ENCODE measurements at places on chromosomes 12 and 14.

GRCh38 chr14:95440496-95440895 lies 76.0 kb downstream of the SYNE3 start:
- DNase-seq, result no peak

DNA sequence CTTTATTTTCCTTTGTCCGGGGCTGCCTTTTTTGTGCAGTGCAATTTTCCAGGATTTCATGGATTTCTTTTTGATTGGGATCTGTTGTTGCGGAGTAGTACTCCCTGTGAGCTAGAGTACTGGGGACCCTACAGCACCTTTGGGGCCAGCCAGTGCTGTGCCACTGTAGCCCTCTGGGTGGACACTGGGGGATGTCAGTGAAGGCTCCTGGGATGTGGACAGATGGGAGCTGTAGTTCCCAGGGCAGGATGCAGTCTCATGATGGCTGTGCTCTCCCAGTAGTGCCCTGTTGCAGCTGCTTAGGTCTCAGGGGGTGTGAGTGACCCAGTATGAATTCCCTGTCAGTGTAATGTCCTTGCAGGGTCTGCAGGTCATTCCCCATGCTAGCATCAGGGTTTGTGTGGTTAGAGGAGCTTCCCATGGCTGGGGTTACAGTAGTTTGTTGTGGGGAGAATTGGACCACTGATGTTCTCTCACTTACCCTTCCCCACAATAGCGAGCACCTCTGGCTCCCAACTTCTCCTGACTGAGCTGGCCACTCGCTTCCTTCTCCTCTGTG lies 72.2 kb downstream of the BRMS1L start:
- no peak for DNase-seq

DNA sequence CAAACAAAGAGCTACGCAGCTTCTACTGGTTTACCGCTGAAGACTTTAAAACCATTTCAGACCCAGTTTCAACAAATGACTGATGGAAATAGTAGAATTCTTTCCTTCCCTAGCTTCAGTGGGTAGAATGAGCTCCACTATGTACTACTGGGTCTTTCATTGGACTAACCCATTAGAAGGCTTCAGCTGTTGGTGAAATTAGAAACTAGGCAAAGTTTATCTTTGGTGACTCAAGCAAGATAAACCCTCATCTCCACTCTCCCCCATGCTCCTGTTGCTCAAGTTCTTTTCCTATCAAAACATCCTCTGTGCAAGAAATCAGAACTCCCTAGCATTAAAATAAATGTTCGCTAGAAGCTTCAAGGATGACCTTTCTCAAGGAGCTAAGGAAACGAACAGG lies 159.2 kb downstream of the PAWR start:
- DNase-seq, result no peak

DNA sequence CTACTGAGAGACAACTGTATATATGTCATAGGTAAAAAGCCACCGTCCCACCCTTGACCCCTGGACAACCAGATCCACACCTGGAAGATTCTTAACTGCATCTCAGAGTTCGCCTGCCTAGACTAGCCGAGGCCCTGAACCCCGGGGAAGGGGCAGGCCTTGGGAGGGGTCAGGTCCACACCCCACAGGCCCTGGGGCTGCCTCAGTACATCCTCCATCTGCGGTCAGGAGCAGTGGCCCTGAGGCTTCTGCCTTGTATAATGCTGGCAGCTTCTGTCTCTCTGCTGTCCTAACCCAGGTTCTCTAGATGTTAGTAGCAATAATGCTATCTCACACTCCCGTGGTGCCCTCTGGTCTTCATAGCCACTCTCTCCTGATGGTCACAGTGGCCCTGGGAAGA lies 36.8 kb downstream of the JDP2 start:
- no peak for DNase-seq

- no peak for DNase-seq
Measured at GRCh38 chr12:129312048-129312447, 458.8 kb downstream of the GLT1D1 start.

- no peak for DNase-seq
Measured at GRCh38 chr12:53805791-53806190, 54.0 kb upstream of the CISTR start.

DNA sequence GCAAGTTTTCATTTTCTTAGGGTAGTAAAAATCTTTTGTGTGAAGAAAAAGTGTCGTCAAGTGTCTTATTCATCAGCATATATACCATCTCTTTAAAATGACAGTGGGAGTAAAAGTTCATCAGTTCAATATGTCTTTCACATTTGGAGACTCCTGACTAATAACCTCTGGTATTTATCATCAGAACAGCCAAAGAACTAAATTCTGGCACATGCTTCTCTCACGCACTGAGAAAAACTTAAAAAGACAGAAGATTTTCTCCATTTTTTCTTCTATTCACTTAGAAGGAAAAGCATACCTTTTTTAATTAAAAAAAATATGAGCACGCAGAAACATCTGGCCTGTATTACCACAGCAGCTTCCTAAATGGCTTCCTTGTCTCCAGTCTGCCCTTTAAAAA lies 265.7 kb downstream of the AKAP6 start:
- no peak for DNase-seq

DNA sequence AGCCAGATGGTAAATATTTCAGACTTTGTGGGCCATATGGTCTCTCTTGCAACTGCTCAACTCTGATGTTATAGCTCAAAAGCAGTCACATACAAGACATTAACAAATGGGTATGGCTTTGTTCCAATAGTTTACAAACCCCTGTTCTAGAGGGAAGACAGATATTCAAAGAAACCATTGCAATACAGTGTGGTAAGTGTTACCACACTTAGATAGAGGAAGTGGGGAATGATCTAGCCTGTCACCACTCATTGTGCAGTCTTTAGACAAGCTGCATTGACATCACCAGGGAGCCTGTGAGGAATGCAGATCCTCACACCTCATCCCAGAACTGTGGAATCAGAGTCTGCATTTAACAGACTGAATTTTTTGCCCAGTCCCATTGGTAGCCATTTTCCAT lies 80.0 kb upstream of the RGS6 start:
- peak; percentile 80 for DNase-seq

GRCh38 chr12:130955238-130955816 lies 1.6 kb downstream of the ADGRD1 start:
- DNase-seq, result no peak

- no peak for DNase-seq
Measured at GRCh38 chr12:19058235-19059021, 71.1 kb upstream of the PLEKHA5 start.

GRCh38 chr12:45518291-45519235 lies 210.9 kb upstream of the ARID2 start:
- no peak for DNase-seq

- no peak for DNase-seq
Measured at GRCh38 chr12:126362493-126362892, 1297.3 kb downstream of the AACS start.

DNA sequence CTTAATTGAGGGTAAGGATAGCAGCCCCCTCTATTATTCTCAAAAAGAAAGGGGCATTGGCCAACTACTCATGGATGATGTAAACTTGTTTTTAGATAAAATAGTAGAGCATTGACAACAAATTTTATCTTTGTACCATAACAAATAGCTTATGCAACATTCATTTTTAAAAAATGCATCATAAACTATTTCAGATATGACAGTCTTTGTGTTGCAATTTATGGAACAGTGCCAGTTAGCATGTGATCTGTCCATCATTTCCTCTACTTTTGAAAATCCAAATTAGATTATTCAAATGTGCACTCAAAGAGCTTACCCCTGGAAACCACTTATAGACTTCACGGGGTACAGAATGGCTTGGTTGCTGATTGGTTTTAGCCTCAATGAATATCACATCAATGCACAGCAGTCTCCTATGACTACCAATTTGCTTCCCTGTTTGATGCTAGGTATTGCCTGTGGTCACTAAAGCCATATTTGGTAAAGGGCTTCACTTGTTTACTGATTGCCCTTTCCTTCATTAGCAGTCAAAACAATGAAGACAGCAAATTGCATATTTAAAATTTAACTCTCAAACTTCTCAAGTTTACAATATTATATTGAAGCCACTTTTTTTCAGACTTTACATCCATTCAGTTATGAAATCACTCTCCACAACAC lies 274.9 kb upstream of the MGAT4C start:
- DNase-seq, result no peak

- DNase-seq, result no peak
Measured at GRCh38 chr14:83289390-83289789, 1755.7 kb upstream of the SEL1L start.

DNA sequence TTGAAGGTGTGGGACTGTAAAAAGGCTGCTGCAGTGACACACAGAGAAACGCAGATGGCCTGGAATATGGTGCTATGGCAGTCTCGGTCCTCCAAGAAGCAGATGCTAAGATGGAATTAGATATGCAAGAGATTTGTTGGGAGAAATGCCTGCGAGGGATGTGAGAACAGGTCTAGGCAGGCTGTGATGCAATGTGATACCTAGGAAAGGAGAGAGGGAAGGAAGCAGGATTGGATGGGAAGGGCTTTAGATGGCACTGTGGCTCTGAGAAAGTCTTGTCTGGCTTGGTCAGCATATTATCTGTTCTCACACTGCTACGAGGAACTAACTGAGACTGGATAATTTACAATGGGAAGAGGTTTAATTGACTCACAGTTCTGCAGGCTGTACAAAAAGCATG lies 374.4 kb downstream of the BCAT1 start:
- peak; percentile 55 for DNase-seq

DNA sequence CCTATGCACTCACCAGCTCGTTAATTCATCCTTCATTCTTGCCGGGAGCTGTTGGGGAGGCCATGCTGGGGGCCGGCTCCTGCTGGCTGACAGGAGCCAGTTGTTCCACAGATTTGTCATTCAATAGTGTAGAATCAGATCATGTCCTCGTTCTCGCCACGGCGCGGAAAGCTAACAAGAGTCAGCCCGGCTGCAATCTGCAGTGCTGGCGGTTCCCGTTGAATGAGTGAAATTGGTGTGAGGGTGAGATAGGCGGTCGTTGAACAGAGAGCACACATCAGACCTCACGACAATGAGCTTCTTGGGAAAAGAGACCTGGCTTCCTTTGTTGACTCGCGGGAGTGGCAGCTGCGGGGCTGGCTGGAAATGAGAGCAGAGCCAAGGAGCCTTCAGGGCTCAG lies 57.5 kb downstream of the KIF26A start:
- peak; percentile 5 for DNase-seq

DNA sequence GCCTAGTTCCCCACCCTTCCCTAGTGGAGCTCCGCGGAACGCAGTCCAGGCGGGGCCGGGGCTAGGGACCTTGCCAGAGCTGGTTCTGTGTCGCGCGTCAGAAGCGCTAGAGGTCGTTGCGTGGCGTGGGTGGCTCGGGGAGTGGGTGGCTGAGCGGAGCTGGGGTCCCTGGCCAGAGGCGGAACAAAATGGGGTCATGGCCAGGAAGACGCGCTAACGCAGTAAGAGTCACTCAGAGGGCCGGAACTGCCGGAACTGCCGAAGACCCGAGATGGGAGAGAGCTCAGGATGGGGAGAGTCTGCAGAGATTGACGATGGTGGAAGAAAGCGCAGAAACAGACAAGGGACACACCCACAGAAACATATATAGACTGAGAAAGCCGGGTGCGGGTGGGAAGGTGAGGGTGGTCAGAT lies 4.8 kb downstream of the DGKA start:
- no peak for DNase-seq
